ENCODE measurements at places on chromosomes 4 and X.

DNA sequence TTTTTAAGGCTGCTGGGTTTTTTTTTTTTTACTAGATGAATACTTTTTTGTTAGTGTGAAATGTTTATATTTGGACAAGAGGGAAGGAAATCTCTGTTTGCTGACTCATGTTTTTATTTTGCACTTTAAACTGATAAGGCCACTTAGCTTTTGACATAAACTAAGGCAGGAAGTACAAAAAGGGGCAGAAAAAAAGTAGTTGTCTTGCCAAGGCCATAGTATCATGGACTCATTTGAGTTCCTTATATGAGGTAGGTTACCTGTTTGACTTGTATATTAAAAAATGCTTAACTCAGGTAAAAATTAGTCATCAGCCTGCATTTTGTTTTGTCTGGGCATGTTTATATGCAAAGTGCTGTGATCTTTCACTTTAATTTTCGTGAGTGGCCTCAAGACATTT lies 26.0 kb downstream of the SMAD1 start:
- DNase-seq, result no peak

GRCh38 chr4:168811207-168811606 lies 198.8 kb downstream of the CBR4 start:
- DNase-seq, result no peak

DNA sequence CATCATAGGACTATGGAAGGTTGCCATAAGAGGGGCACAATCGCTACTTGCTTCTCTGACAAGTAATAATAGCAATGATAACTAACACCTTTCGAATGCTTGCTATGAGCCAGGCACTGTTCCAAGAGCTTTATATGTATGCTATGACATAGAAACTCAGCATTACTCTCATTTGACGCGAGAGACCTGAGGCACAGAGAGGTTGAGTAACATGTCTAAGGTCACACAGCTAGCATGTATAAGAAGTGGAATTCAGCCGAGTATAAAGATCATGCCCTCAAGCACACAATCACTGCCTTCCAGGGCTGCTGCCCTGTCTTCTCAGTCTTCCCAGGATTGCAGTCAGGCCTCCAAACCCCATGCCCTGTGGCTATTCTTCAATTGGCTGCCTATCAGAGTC lies 19.5 kb downstream of the PJA1 start:
- no peak for DNase-seq

DNA sequence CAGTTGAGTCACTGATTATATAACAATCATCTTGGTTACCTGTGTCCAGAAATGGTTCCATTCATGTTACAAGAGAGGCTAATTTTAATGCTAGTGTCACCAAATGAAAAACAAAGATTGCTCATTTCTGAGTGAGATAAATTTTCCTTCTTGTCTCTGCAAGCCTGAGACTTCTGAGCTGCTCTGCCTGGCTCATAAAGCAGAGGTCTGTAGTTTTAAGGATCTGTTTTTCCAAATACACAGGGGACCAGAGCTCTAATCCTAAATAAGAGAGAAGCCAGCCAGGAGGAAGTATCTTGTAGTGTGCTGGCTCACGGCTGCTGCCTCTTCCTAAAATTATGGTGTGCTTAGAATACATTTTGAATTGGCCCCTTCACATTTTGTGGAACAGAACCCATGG lies 42.6 kb downstream of the CLDN34 start:
- no peak for DNase-seq

DNA sequence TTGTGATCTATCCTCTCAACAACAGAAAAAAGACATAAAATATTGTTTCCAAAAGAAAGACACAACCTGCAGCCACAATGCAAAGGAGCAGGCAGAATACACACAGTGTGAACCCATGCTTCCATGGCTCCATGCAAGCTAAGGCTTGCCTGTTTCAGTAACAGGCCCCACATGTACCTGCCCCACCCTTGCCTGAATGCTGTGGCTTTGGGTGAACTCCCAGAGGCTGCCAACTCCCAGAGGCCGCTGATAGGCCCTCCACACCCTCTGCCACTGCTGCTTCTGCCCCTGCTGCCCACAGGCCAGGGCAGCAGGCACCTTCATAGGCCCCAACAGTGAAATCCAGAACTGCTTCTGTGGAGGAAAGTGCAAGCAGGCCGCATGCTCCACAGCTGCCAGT lies 313.9 kb downstream of the CHIC1 start:
- DNase-seq, result no peak

Measured in iPS DF 19.7 (cell line).